ENCODE measurements at places on chromosomes 6 and 20.

DNA sequence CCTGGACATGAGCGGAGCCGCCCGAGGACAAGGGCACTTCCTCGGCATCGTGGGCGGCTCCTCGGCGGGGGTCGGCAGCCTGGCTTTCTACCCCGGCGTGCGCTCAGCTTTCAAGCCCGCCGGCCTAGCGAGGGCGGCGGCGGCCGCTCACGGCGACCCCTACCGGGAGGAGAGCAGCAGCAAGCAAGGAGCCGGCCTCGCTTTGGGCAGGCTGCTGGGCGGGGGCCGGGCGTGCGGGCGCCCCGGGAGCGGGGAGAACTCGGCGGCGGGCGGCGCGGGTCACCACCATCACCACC lies 6.7 kb downstream of the PRDM13 start:
- no peak for DNase-seq

- no peak for DNase-seq
Observed at GRCh38 chr20:4502756-4503155, 219.0 kb upstream of the PRND start.

GRCh38 chr20:41540459-41540858 lies 77.7 kb downstream of the CHD6 start:
- no peak for DNase-seq

DNA sequence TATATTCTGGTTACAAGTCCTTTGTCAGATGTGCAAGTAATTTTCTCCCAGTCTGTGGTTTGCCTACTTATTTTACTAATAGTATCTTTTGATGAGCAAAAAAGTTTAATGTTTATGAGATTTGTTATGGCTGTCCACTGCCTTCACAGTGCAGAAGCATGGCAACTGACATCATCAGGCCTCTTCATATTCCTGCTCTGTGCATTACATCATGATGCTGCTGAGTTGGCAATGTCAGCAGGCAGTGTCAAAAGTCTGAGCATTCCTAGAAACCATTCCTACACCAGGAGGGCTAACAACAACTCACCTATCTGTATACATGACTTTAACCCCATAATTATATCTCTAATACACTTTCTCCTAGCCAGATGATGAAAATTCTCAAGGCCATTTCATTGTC lies 10.8 kb upstream of the OR2B2 start:
- no peak for DNase-seq

DNA sequence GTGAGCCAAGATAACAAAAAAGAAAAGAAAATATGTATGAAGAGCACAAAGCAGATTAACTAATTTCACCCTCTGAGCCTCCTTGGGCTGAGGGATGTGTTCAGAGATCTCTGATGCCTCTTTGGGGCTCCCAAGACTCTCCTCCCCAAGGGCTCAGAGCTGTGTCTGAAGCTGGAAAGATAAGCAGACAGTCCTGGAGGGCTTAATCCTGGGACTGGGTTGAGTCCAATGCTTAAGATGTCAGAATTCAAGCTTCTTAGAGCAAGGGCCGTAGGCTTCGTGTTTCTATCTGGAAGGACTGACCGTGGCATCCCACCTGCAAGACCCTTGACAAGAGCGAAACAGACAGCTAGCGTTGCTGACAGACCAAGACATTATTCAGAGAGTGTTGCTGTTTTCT lies 229.0 kb downstream of the ZMYND8 start:
- DNase-seq: no peak

- no peak for DNase-seq
Observed at GRCh38 chr6:17972074-17972952, 15.1 kb downstream of the KIF13A start.

- DNase-seq: peak; percentile 73
Observed at GRCh38 chr20:16801919-16802651, 53.9 kb downstream of the OTOR start.

GRCh38 chr6:35370124-35370741 lies 27.9 kb downstream of the PPARD start:
- DNase-seq: peak; percentile 84

GRCh38 chr6:52415917-52416628 lies 4.1 kb upstream of the EFHC1 start:
- no peak for DNase-seq

- no peak for DNase-seq
Observed at GRCh38 chr6:136959471-136959891, 37.4 kb downstream of the SLC35D3 start.

- DNase-seq: no peak
Observed at GRCh38 chr6:134979142-134979541, 29.2 kb upstream of the ALDH8A1 start.

- DNase-seq: no peak
Observed at GRCh38 chr6:117907601-117908245, 659 bp downstream of the SLC35F1 start.

GRCh38 chr20:14996883-14997672 lies 659.7 kb upstream of the FLRT3 start:
- no peak for DNase-seq

DNA sequence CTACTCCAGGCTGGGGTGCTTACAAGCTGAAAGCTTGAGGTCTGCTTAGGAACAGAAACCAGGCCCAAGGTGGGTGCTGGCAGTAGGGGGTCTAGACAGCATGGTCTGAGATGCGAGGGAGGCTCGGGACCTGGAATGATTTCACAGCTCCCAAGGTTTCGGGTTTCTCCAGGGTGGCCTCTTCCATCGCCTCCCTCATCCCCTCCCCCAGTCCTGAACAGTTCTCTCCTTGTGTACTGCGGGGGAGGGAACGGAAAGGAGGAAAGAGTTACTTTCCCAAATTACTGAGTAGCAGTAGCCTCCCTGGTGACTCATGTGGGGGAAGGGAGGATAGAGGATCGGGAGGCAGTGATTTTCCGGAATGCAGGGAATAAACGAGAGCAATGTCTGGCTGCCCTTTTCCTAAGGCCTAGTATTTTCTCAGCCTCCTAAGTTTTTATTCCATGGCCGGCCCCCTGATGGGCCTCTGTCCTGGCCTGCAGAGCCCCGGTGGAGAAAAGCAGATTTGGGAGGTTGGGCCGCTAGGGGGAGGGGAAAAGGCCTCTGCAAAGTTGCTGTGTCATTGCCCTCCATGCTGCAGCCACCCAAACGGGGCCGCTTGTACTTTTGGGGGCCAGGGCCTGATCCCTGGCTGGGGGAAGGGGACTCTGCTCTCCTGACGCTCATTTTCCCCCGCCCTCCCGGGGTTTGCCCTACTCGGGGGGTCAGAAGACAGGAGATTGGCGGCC lies 1.5 kb downstream of the BRD2 start:
- DNase-seq: peak; percentile 89

DNA sequence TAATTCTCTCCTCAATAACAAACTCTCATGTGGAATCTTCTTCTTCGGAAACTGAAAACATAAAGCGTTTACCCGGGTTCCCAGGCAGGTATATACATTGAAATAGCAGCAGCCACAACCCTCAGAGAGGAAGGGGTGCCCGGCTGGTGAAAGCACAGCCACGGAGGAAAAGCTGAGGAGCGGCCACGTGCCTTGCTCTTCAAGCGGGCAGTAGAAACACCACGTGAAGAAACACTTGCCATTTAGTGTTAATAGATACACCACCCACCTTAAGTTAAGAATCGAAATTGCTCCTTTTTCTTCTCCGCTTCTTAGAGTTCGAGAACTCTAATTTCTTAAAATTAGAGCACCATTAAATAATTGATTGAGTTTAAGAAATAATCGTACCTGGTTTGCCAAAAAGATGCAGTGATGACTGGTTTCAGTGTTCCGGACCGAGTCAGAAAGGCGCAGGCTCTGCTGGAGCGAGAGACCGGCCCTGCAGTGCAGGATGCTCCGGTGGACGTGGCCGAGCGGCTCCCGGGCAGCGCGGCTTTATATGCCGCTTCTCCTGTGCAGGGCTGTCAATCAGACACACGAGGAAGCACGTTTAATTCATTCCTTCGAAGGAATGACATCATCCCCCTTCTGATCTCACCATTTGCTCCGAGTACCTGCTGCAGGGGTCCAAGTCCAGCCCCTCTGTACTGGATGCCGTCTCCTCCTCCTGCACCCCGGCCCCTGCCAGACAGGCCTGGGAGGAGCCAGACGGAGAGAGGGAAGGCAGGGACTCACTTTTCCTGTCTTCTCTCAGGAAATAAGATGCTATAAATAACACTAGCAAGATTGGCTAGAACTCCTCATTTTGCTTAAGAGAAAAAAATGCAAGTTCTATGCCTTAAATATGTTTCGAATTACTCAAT lies at the start of gene THBS2:
THBS2 (minus strand) TSS at position 510 of the 902 bp plus-strand sequence. CDS start 3,062 bp downstream, outside the sequence.
- peak; percentile 92 for DNase-seq

- peak; percentile 68 for DNase-seq
Observed at GRCh38 chr6:13573669-13574110, 711 bp upstream of the SIRT5 start.

- peak; percentile 62 for DNase-seq
Observed at GRCh38 chr6:45420083-45420908, 42.6 kb upstream of the SUPT3H start.

GRCh38 chr6:3549314-3549940 lies 92.6 kb upstream of the SLC22A23 start:
- no peak for DNase-seq

GRCh38 chr20:57665589-57665971 lies 44.2 kb downstream of the PMEPA1 start:
- peak; percentile 37 for DNase-seq

DNA sequence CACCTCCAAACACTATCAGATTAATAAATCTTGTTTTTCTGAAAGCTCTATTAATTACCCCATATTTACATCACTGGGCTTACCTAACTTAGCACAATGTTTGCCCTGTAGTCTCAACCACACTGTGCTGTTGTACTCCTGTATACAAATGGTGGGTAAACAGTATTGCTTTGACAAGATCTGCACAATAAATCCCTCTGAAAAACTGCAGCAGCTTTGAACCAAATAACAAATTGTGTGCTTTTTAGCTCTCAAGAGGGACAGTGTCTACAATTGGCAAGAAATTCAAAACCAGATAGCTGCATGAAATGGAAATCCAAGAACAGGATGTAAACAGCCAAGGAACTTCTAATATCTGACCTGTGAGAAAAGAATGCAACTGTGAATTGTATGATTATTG lies 10.4 kb downstream of the KIF6 start:
- no peak for DNase-seq

- no peak for DNase-seq
Observed at GRCh38 chr6:157119502-157120027, 203.8 kb downstream of the TMEM242 start.

GRCh38 chr20:45968801-45969711 lies 2.9 kb downstream of the ZNF335 start:
- DNase-seq: peak; percentile 67

DNA sequence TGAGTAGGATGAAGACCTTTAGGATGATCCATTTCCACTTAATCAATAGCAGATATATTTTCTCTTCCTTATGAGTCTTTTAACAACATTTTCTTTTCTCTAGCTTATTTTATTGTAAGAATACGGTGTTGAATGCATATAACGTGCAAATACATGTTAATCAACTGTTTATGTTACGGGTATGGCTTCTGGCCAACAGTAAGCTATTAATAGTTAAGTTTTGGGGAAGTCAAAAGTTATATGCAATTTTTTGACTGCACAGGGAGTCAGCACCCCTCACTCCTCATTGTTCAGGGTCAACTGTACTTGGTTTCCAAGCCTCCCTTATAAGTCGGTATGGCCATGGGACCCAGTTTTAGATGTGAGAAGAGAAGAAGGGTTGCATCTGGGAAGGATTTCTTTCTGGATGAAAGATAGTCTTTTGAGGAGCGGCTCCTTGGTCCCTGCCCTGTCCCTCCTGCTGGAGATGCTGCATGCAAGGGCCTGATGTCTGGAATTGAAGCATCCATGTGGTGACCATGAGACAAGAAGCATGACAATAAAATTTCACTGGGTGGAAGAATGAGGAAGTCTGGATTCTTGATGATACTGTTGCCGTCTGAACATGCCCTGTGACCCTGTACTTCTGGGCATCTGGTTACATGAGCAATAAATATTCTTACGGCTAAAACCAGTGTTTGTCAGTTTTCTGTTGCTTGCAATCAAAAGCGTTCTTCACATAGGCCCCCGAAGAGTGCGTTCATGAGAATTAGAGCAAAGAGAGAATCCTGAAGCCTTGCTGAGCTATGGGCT lies 194.7 kb upstream of the PMEPA1 start:
- DNase-seq: no peak

- no peak for DNase-seq
Observed at GRCh38 chr20:34037767-34038166, 44.1 kb downstream of the RALY start.

GRCh38 chr6:2866171-2866846 lies 24.6 kb upstream of the SERPINB1 start:
- DNase-seq: no peak

- DNase-seq: no peak
Observed at GRCh38 chr20:10490706-10491105, 55.6 kb downstream of the SLX4IP start.

GRCh38 chr6:153862139-153862538 lies 176.9 kb upstream of the OPRM1 start:
- no peak for DNase-seq

- DNase-seq: peak; percentile 48
Observed at GRCh38 chr6:157233686-157234085, 89.6 kb downstream of the TMEM242 start.

DNA sequence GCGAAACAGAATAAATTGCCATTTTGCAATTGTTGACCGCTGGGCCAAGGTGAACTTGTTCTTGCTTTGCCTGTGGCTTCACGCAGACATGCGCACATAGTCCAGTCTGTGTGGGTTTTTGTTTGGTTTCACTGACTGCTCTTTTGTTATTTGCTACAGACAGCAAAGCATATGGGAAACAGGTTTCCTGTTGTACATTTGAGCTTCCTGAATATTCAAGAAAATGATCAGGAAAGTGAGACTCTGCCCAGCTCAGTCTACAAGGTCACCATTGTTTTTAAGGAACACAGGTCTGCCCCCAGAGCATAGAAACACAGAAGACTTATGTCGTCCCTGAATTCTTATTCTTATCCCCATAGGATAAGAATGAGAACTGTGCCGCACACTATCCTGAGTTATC lies 55.6 kb downstream of the SASH1 start:
- DNase-seq: no peak

GRCh38 chr20:51525241-51526105 lies 17.0 kb downstream of the NFATC2 start:
- DNase-seq: peak; percentile 68

- no peak for DNase-seq
Observed at GRCh38 chr6:130473886-130474285, 108.1 kb downstream of the TMEM200A start.

- no peak for DNase-seq
Observed at GRCh38 chr6:112008482-112008881, 45.4 kb upstream of the CCN6 start.

GRCh38 chr20:57581202-57582028 lies 20.5 kb downstream of the PCK1 start:
- no peak for DNase-seq

GRCh38 chr6:108179741-108180140 lies 13.9 kb downstream of the NR2E1 start:
- DNase-seq: no peak

GRCh38 chr6:4920914-4921410 lies 82.9 kb downstream of the RPP40 start:
- DNase-seq: no peak

GRCh38 chr6:31879143-31879542 lies 346 bp upstream of the SLC44A4 start:
- DNase-seq: no peak
